ENCODE measurements at places on chromosomes 16 and 17. TPM values are rescaled to one million over a fixed set of nuclear protein-coding genes. Genes with fewer than 3 reads are reported as not detected.
A peak's percentile ranks its signal among the peaks of the same experiment; 100 is the strongest.

TAC4 gene
- not detected for total RNA-seq

TEX19 gene
- not detected for total RNA-seq

GRCh38 chr17:6996256-6997011, 585 bp downstream of the ALOX12 start:
- H3K27ac ChIP-seq = no peak overlapping the region
- H3K4me1 ChIP-seq = peaks cover 3% of the 10 kb centered on the region
- DNase-seq = no peak
- H3K27me3 ChIP-seq = no peaks in the 10 kb centered on the region

DNA sequence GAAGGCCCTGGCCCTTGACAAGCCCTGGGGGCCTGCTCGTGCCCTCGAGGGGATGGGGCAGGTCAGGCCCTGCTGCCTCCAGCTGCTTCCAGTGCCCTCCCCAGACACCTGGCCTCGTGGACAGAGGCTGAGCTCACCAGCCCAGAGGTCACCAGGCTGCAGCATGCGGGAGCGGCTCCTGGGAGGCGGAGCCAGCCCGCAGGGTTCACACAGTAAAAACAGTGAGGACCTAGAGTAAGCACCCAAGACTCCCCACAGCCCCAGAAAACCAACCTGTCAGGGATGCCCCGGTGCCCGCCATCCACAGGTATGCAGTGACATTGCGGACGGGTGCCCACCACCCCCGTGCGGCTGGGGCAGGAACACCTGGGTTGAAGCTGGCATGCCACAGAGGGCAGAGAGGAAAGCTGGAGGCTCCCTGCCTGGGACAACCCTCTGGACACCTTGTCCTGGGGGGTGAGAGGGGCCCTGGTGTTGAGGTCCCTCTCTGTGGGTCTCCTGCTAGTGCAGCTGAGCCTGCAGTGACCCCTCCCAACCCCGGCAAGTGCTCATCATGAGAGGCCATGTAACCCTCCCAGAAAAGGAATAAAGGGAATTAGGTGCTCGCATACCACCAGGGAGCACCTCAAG, 62.1 kb downstream of the LMF1 start:
- no peak overlapping the region for H3K27ac ChIP-seq
- H3K36me3 ChIP-seq = peaks cover 11% of the 10 kb centered on the region
- DNase-seq = no peak
- H3K27me3 ChIP-seq = no peaks in the 10 kb centered on the region
- no peaks in the 10 kb centered on the region for H3K4me1 ChIP-seq

SMIM5 gene
- not detected for total RNA-seq

DNA sequence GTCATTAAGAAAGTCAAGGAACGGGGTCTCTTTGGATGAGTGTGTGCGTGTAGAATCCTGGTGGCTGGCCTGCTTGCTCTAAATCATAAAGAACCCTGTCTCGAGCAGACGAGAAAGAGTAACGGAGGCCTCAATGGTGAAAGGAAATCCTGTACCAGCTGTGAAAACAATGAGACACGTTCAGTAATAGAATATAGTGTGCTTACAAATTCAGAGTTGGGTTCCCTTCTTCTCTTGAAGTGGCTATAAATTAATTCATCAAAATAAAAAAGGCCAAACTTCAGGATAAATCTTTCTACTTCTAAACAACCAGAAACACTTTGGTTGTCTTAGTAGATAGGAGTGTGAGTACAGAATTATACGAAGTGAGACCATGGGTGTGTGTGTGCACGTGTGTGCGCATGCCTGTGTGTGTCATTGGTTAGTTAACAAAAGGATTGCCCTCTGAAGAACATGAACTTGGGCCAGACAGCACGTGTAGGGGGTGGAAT, 48.5 kb downstream of the WWOX start:
- H3K4me1 ChIP-seq = no peaks in the 10 kb centered on the region
- no peaks in the 10 kb centered on the region for H3K27me3 ChIP-seq
- no peak for DNase-seq
- no peaks in the 10 kb centered on the region for H3K36me3 ChIP-seq
- no peak overlapping the region for H3K4me3 ChIP-seq

DNA sequence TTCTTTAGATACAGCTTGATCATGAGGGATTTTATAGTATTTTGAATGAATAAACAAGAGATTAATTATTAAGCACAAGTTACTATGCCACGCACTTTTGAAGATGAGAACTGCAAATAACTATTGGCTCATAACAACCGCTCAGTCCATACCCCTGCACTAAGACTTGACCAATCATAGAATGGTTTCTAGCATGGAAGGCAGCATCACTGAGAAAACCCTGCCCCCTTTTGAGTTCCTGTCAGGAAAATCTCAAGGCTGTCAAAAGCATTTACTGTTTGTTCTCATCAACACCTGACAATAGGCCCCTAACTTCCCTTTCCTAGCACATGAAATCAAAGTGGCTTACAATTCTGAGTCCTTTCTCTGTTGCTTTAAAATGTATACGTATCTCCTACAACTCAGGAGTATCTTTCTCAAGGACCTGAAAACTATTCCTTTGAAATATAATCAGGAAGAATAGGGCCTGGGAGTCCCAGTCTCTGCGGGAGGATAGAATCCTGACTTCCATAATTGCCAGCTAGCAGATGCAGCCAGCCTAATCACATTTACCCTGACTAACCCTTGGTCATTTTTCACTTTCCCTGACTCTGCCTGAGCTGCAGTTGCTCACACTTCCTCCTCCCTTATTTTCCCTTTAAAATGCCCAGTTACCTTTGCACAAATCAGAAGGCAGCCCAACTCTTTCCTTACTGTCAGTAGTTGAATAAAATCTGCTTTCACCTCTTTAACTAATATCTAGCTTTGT, 9.1 kb upstream of the MMD start:
- peaks cover 18% of the 10 kb centered on the region for H3K4me1 ChIP-seq

GRCh38 chr16:87653234-87653633, 50.9 kb downstream of the JPH3 start:
- H3K4me1 ChIP-seq = no peaks in the 10 kb centered on the region
- peaks cover 4% of the 10 kb centered on the region for H3K27me3 ChIP-seq
- H3K36me3 ChIP-seq = no peaks in the 10 kb centered on the region
- H3K4me3 ChIP-seq = no peak overlapping the region
- H3K27ac ChIP-seq = no peak overlapping the region

GRCh38 chr17:54795046-54795445, 105.6 kb upstream of the TOM1L1 start:
- no peak for DNase-seq
- no peak overlapping the region for H3K4me3 ChIP-seq
- H3K27ac ChIP-seq = no peak overlapping the region
- H3K27me3 ChIP-seq = no peaks in the 10 kb centered on the region
- no peaks in the 10 kb centered on the region for H3K4me1 ChIP-seq
- no peaks in the 10 kb centered on the region for H3K36me3 ChIP-seq

DNA sequence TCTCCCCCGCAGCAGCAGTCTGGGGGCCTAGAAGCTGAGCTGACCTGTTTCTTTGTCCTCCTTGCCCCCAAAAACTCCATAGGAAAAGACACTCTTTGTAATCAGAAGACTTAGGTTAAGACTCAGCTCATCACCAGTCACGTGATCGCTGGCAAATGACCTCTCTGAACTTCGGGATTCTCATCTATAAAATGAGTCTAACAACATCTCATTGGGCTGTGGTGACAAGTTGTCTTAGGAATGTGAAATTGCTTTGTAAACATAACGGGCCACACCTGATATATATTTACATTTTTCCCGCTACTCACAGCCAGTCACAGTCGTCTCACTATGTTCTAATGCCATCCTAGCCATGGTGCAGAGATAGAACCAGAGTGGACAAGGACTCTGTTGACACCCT, 86.0 kb upstream of the LHX1 start:
- DNase-seq = no peak
- no peak overlapping the region for H3K27ac ChIP-seq
- peaks cover 30% of the 10 kb centered on the region for H3K4me1 ChIP-seq
- no peaks in the 10 kb centered on the region for H3K36me3 ChIP-seq

- no peaks in the 10 kb centered on the region for H3K36me3 ChIP-seq
- H3K4me3 ChIP-seq = no peak overlapping the region
- H3K27me3 ChIP-seq = no peaks in the 10 kb centered on the region
Measured at GRCh38 chr17:6532441-6532885, 23.9 kb downstream of the PITPNM3 start.

CACNG5 gene
- not detected for total RNA-seq

KRT9 gene
- not detected for total RNA-seq

DNA sequence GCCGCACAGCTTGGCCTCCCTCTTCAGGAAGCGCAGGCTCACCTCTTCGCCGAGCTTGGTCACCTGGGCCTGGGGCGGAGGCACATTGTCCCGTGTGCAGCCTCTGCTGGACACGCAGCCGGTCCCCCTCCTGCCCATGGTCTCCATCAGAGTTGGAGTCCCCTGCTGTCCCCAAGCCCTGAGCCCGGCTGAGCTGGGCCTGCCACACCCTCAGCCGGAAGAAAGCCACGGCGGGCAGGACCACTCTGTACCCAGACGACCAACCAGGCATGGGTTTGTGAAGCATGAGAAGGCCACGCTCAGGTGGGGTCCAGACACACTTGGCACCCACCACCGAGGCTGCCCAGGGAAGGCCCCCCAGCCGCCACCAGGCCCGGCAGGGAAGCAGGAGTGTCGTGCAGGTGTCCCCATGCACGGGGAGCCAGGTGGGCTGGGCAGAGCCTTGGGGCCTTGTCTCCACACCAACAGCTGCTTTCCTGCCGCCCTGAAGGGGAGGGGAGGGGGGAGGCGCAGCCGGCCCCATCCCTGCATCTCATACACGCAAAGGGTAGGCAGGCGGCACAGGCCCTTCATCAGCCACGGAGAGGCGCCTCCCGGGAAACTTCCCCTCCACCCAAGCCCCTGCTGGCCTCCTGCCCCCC, 5.2 kb downstream of the CCDC154 start:
- no peaks in the 10 kb centered on the region for H3K36me3 ChIP-seq
- H3K4me3 ChIP-seq = no peak overlapping the region
- no peaks in the 10 kb centered on the region for H3K27me3 ChIP-seq
- H3K27ac ChIP-seq = no peak overlapping the region
- DNase-seq = no peak

DNA sequence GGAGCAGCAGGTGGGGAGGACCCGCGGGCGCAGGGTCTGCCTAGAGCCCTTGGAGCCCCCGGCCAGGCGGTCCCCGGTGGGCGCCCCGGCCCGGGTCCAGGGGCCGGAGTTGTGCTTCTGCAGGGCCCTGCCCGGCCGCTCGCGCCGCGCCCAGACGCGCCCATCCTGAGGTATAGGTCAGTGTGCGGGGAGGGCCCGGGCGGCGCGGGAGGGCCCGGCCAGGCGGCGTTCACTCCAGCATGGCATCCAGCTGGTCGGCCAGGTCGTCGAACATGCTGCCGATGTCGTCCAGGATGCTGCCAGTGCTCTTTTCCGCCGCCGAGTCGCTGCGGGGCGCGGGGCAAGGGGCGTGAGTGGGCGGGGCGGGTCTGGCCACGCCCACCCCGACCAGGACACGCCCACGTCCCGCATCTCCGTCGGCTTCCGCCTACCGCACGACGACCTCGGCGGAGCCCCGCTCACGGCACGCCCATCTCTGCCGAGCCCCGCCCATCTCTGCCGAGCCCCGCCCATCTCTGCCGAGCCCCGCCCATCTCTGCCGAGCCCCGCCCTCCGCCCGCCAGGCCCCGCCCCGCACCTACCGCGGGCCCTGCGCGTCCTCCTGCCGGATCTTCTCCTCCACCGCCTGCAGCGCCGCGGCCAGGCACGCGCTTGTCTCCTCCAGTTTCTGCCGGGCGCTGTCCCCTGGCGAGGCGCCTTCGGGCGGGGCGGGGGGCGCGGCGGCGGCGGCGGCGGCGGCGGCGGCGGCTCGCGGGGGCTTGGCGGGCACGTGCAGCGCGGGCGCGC, 17.9 kb downstream of the CASKIN1 start:
- H3K4me1 ChIP-seq = no peaks in the 10 kb centered on the region
- no peak overlapping the region for H3K4me3 ChIP-seq
- peaks cover 11% of the 10 kb centered on the region for H3K36me3 ChIP-seq
- no peaks in the 10 kb centered on the region for H3K27me3 ChIP-seq
- H3K27ac ChIP-seq = no peak overlapping the region
- DNase-seq = peak; percentile 46

DNA sequence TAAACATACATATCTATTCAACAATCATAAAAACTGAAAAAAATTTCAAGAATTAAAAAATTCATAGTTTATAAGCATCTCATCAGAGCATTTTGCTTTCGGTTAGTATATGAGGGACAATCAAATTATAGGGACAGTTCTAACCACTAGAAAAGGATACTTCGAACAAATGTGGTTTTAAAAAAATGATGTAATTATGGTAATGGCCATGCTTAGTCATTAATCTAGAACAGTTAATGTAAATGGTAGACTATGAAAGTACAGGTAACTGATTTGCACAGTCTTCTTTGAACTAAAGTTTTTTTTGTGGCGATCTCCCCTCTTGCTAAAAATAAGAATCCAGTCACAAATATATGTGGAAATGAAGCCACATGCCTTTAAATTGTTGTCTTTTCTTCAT, 63.5 kb upstream of the PHOSPHO1 start:
- H3K4me3 ChIP-seq = no peak overlapping the region
- peaks cover 25% of the 10 kb centered on the region for H3K36me3 ChIP-seq
- peaks cover 7% of the 10 kb centered on the region for H3K4me1 ChIP-seq
- DNase-seq = no peak

DNA sequence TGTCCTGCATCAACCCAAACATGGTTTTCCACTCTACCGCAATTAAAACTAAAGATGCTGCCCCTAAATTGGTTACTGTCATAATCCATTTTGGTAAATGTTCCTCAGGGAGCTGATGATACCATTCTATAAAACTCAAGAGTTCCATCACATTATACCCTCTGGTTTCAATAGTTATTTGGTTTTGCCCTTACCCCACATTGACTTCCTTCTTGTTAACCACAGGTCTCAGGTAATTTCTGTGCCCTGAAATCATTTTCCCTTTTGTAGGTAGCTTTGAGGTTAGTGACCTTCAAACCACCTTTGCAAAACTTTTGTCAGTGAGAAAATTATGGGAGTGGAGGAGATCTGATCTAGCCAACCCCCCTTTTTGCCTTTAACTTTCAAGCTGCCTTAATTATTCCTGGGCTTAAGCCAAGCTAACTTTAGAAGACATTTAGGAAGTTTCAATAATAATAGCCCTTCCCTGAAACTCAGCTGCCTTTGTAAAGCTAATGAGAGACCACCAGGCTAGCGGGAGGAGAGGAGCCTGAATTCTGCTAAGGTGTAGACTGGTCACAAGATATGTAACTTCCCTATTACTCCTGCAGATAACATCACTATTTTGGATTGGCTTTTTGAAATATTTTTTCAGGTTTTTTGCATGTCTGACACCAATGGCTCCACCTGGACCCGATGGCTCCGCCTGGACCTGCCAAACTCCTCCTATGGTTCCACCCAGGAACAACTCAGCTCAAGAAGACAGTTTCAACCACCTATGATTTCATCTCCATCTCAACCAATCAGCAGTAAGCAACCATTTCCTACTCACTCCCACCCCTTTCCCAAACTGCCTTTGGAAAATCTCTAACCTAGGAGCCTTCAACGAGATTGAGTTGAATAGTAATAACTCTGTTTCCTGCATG, 224.9 kb downstream of the HS3ST3B1 start:
- no peaks in the 10 kb centered on the region for H3K27me3 ChIP-seq
- H3K4me3 ChIP-seq = no peak overlapping the region

PLLP gene
- not detected for total RNA-seq
